ENCODE measurements at places on chromosomes 12 and 14.

- no peak for DNase-seq
Observed at GRCh38 chr14:32397861-32398640, 69.0 kb downstream of the AKAP6 start.

GRCh38 chr12:129704232-129704830, 199.5 kb downstream of the TMEM132D start:
- DNase-seq, result no peak

- no peak for DNase-seq
Observed at GRCh38 chr12:66438601-66439000, 136.3 kb downstream of the HELB start.

GRCh38 chr14:100092832-100093231, 27.6 kb downstream of the EVL start:
- no peak for DNase-seq

- no peak for DNase-seq
Observed at GRCh38 chr14:54857830-54858269, 44.8 kb downstream of the GCH1 start.
